ENCODE measurements at places on chromosomes 6 and 20.

GRCh38 chr6:130955755-130956154 lies 107.3 kb downstream of the EPB41L2 start:
- DNase-seq = no peak

DNA sequence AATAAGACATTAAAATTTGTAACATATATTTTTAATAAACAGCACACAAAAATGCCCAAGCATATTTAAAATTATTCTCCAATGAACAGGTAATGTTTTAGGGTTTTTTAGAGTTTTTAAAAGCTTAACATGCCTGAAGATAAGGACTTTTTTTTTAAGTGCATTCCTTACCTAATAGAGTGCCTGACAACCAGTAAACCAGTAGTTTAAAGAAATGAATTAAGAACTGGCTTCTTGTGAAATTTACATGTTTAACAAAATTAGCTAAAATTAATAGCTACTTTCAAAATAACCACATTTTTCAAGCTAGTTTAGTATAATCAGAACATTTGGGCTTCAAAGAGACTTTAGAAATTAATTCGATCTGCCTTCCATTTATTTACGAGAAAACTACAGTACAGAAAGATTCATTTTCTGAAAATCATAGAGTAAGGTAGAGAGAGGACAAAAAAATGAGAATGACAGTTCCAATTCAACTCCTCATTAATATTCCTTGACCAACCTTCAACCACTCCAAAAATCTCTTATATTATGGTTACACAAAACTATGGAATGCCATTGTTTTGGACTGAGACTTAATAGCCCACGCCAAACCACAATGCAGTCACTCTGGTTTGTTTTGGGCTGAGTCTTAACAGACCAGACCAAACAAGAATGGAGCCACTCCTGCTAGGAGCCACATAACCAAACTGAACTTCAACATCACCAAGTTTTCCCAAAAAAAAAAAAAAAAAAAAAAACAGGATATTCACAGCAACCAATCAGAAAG lies 5.7 kb upstream of the PLN start:
- DNase-seq = no peak

GRCh38 chr6:122049341-122049740 lies 350.1 kb upstream of the HSF2 start:
- no peak for DNase-seq

DNA sequence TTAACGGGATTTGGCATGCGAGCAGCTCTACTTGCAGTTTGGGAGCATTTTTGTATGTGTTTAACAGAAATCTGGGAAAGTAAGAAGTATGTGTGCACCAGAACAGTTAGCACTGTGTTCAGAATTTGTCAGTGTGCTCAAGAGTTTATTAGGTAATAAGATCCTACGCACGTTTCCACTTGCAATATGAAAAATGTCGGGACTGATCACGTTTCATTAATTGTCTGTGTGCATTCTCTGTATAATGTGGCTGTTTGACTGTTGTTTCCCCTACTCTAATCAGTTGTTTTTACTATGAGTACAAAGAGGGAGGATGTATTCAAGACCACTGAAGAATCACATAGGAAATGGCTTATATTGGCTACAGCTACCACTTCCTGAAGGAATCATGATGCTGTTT lies 349.7 kb upstream of the POU3F2 start:
- no peak for DNase-seq

DNA sequence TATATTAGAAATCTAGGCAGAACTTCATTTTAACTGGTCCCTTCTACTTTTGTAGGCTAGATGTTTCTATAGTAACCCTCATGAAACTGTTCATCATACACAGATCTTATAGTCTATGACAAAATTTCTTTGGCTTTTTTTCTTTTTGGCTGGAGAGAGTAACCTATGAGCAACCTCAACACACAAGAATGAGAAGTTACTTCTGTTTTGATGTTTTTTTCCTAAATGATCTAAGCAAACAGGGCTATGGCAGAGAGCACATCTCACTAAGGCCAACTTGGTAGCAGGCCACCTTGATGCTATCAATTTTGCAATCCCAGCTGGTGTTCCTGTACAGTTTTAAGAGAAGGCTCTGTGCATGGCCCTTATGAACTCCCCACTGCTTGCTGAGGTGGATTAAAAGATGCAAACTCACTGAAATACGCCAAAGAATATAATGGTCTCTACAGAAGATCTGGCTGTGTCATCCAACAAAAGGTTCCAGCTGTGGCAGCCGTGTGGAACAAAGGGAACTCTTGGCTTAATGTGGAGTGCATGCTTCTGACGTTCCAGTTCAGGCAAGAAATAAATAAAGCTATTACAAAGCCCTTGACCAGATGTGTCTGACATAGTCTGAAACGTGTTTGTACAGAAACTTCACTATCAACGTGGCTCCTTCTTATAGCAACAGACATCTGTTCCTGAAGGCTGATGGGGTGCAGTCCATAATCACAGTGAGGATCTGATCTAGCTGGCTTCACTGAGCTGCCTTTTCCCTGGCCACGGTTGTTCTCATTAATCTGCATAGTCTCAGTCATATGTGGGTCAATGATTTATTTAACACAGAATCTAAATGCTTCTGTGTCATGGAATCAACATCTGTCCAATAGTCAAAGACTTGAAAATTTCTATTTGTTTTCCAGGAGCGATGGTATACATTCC lies 481.1 kb downstream of the BMP2 start:
- no peak for DNase-seq

DNA sequence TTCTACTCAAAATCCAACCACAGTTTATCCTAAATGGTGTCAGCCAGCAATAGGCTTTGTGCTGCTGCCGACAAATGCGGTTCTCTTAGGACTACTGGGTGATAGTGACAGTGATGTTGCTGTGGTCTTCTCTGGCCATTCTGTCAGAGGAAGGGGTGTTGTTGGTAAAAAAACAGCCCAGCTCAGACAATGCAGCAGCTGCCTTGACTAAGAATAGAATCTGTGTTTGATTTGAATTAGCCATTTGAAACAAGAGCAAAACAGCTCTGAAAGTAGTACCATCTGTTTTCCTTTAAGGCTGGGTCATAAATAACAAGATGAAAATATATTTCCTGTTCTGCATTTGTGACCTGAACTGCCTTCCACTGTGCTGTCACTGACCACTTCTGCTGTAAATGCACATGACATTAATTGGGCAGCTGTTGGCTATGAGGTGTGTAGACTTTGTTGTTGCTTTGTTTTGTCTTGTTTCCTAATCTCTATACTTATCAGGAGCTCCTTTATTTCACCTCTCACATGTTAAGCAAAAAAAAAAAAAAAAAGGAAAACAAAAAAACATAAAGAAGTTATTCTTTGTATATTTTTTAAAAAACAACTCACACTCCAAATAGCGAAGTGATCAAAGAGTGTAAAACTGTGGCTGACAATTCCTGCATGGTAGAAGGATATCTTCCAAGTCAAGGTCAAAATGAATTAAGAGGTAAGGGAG lies 497.8 kb upstream of the ARID1B start:
- no peak for DNase-seq

DNA sequence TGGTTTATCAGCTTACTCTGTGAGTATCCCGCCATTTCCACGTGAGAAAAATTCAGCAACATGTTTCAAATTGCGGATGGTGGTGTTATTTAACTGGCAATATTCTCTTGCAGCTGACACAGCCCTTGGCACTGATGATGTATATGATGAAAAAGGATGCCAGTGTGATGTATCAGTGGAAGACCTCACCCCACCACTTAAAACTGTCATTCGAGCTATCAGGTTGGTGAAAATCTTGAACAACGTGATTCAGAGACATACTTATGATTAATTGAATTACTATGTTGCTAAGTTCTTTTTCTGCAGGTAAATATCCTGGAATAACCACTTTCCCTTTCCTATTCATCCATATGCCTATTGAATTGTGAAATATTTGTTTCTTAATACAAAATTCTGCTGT lies 55.7 kb downstream of the KHDC1L start:
- DNase-seq = no peak

DNA sequence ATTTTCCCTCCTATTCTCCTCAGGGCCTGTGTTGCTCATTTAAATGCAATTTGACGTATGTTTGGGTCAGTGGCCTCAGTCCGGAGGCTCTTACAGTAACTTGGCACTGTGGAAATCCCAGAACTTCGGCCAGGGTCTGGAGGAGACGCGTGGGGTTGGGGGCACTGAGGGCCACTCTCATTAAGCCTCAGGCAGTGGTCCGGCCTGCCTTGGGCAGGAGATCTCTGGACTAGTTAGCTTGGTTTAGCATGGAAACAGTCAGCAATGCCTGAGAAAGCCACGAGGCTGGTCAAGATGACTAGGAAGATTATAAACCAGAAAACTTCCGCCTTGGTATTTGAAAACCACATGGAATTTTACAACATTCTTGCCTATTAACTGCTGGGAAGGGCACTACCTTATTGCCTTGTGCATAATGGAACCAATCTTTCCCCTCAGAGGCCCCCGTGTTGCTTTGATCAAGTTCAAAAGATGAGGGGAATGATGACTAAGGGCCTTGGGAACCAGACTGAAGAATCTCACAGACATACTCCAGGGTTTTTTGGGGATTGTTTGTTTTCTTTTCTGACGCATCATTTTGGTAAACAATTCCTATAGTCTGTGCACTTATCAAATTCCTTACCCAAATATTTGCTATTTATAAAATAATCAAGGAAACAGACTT lies 206.0 kb upstream of the PREP start:
- DNase-seq = no peak

GRCh38 chr6:111880181-111880888 lies 7.1 kb upstream of the FYN start:
- DNase-seq = no peak

DNA sequence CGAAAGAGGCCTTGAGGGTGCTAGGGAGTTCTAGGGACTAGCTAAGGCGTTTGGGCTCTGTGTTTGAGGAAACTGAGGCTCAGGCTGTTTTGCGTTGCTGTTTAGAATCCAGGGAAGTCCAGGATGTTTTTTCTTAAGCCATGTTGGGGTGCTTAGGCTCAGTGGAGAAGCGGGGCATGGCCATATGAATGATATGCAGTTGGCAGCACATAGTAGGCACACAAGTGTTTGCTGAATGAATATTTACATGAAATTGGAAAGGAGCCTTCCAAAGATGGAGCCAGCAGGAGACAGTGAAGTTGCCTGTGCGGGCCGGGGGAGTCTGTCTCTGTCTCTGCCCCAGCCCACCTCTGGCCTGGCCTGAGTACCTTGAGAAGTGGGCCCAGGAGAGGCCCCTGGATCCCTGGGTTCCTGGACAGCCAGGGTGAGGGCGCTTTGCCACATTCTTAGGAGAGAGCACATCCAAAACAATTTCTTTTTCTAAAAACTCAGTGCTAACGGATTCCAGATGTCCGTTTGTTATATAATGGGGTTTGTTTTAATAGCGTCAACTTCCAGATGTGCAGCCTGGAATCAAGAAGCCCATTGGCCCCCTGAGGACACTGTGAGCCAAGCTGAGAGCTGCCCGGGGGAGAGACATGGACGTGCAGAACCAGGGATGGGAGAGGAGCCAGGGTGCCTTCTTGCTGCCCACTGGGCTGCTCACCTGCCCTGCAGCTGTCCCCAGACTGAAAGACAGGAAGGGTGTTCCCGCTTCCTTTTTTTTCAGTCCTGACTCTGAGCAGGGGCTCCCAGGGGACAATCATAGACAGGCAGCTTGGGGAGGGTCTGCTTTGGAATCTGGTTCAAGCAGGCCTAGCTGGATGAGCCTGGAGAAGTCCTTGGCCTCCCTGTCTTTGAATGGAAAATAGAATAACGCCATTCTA lies 20.1 kb upstream of the EMILIN3 start:
- no peak for DNase-seq

DNA sequence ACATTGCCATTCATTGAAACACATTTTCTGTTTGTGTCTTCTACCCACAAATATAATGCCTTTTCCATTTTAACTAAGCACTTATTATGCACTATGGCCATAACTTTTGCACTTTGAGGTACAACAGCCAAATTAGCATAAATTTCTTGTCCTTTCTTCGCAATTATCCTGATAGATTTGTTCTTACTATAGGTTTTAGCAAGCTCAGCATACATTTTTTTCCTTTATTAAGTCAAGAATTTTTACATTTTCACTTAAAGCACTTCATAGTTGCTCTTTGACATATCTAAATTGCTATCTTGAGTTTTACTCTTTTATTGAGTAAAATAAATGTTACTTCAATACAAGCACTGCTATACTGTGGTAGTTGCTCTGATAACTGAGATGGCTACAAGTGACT lies 5.8 kb downstream of the DEFB114 start:
- no peak for DNase-seq

GRCh38 chr6:153131037-153131981 lies at the start of gene RGS17:
Gene RGS17, minus strand, starts transcription at chr6:153131282. Its CDS starts 87,264 bp downstream, at chr6:153044018.
- DNase-seq = peak; percentile 19

GRCh38 chr20:16147216-16147615 lies 426.0 kb downstream of the KIF16B start:
- no peak for DNase-seq

DNA sequence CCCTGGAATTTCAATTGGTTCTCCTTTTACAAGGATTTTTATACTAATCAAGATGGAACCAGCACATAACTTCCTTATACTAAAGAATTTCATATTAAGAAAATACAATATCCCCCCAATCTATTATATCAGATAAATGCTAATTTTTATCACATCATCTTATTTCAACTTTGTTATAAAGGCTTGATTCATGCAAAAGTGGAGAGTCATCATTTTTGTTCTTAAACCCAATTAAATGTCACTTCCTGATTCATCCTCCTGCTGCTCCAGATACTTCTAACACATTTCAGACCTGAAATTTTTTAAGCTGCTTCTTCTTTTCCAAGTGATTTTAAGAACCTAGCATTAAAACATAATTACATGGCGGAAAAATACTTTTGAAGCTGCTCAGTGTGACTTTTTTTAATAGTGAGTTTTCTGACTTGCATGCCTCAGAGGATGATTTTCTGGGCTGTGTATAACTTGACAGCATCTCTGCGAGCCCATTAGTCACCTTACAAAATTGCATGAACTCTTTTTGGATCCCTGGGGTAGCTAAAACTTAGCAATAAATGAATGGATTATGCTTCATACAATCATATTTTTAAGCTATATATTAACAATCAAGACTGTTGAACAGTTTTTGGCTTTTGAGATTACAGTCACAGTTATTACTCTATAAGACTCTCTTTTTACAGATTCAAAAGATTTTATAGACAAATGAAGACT lies 134.1 kb downstream of the ELOVL4 start:
- no peak for DNase-seq

GRCh38 chr6:155185544-155185943 lies 78.3 kb upstream of the CLDN20 start:
- peak; percentile 6 for DNase-seq

- DNase-seq = no peak
These were observed 937 bp downstream of the ZNF318 start for GRCh38 chr6:43368259-43369160.

DNA sequence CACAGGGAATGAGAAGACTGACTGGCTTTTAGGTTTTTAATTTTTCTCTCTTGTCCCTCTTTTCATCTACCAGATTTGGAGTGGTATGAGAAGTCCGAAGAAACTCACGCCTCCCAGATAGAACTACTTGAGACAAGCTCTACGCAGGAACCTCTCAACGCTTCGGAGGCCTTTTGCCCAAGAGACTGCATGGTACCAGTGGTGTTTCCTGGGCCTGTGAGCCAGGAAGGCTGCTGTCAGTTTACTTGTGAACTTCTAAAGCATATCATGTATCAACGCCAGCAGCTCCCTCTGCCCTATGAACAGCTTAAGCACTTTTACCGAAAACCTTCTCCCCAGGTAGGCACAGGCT lies 644 bp downstream of the MAD2L1BP start:
- DNase-seq = no peak

GRCh38 chr6:93177438-93177837 lies 241.9 kb downstream of the EPHA7 start:
- no peak for DNase-seq
